D341Med (cell line): ENCODE measurements at places on chromosomes 4 and X.

GRCh38 chrX:98717970-98718369, 1692.1 kb downstream of the PCDH19 start:
- DNase-seq = no peak

DNA sequence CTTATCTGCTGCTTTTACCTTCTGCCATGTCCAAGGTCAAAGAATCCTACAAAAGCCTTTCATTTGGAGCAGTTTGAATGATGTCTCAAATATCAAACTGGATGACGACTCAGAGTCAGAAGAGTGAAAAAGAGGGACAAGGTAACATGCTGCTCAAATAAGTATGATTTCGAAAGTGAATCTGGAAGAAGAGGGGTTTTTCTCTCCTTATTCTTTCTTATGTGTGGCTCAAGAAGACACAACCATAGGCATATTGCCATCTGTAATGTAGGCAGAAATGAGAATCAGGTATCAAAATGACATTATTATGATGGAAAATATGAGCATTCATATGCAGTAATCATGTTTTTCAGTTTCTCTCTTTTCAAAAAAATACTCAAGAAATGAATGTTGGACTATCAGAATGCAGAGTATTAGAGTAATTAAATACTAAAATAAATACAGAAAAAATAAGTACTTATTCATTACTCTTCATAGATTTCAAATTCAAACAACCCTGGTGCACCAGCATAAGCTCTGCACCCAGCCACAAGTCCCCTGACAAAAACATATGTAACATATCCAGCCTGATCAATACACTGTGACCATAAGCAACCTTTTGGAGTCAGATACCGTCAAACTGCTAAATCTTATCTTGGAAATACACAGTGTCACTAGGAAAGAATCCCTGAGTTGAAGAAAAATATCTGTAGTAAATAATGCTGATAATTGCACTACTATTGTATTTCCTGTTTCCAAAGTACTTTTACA, 468.6 kb downstream of the INPP4B start:
- DNase-seq = no peak

GRCh38 chrX:12955882-12956703, 18.8 kb upstream of the TMSB4X start:
- no peak for DNase-seq

DNA sequence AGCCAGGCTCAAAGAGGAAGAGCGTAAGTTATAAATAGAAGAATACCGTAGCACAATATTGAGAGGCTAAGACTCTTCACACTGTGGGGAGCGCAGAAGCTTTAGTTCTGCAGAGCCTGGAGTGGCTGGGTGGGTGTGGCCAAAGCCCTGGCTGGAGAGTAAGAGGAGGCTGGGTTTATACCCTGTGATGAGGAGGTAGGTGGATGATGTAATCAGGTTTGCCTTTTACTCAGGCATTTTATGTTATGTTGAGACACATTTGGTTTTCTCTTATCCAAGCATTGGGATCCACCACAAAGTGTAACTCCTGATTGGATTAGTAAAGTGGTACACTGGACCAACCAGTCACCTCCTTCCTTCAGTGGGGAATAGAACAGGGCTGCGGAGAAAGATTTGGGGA, 13.9 kb downstream of the CDS1 start:
- DNase-seq = no peak

DNA sequence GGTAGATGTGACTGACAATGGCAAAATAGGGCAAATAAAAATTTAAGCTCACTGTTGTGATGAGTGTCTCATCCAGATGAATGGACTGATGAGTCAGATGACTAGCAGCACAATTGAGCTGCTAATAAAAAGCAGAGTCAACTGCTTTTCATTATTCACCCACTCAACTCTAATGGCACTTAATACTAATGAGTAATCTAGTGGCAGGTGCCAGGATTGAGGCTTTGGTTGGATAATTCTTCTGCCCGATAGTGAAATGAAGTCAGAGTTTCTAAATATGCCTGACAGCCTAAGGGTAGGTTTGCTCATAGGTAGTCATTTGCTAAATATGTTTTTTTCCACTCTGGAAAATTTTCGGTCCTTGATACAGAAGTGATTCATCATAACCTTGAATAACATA, 10.4 kb downstream of the OGT start:
- DNase-seq = peak; percentile 31

GRCh38 chrX:153970357-153971123, 1.1 kb downstream of the HCFC1 start:
- peak; percentile 62 for DNase-seq

- no peak for DNase-seq
Observed at GRCh38 chr4:28373601-28374000, 1513.0 kb downstream of the STIM2 start.

- DNase-seq = no peak
Observed at GRCh38 chr4:168496834-168497233, at the start of gene PALLD. TSS of gene PALLD (plus strand) at chr4:168497052.

DNA sequence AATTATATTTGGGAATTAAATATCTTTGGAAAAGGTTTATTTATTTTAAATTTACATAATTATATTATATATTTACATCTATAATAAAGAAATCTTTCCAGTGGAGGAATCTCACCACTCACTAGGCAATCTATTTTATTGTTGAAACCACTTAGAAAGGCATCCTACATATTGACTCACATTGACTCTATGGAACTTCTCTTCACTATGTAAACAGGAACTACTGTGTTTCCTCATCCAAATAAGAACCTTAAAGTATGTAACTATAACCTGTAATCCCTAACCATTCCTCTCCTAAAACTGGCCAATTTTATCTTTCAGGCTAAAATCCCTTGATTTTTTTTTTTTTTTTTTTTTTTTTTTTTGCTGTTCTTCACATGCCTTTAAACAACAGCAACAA, 268.7 kb downstream of the MAPK10 start:
- DNase-seq = no peak

- no peak for DNase-seq
Observed at GRCh38 chr4:130812117-130812765, 1716.3 kb downstream of the C4orf33 start.

DNA sequence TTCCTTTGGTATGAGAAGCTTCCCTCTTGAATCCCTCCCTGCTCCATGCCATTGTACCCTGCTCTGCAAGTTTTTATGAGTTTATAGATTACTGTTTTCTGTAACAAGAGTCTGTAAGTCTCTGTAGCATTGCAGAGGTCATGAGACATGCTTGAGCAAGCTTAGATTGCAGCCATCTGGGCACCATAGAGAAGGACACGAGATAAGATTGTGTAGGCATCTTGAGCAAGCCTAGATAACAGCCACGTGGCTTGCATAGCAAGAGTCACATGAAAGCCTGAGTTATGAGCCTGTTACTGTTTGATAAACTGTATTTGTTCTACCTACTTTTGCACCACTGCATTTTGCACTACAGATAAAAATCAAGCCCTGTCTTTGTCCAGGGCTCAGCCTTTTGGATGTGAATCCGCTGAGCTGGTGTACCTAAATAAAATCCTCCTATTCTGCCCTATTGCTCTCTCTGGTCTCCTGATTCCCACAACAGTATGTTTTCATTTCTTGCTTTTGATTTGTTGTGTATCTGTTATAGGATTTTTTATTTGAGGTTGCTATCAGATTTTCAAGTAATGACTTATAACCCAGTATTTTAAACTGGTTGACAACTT, 127.4 kb upstream of the ANKRD50 start:
- no peak for DNase-seq

DNA sequence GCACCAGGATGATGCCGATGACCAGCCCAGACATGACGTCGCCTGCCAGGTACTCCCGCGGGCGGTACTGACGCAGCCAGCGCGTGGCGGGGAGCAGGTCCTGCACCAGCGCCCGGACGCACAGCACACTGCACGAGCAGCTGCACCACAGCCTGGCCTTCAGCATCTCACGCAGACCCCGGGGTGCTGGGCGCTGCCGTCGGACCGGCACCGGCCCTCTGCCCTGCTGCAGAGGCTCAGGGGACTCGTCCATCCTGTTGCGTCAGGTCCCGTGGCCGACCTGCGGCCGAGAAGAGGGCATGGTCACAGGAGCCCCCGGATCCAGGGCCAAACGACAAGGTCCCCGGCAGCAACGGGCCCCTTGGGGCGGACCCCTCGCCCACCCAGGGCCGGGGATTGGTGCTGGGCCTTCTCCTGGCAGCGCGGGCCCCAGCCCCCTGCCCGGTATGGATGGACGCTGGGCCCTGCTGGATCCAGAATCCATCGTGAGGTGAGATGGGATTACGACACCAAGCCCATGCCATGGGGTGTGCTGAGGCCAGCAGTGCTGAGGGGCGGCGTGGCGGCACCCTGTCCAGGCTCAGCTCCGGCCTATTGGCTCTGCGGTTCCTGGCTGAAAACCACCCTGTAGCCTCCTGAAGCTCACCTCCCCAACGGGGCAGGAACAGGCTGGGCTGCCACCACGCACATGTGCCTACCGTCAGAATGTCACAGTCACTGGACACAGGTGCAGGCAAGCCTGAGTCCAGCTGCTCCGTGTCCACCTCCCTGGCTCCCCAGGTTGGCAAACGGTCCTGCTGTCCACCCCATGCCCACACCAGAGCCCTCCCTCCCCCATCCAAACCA, 1.5 kb downstream of the SLC26A1 start:
- DNase-seq = no peak

DNA sequence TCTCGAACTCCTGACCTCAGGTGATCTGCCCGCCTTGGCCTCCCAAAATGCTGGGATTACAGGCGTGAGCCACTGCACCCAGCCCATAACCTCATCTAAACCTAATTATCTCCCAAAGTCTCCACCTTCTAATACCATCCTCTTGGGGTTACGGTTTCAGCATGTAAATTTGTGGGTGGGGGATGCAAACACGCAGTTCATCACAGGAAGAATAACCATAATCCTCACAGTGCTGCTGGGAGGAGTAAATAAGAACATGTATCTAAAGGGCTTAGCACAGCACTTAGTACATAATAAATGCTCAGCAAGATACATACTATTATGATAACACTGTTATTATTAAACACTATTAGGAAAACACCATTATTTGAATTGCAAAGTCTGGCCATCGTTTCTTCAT, 116.4 kb downstream of the CORIN start:
- no peak for DNase-seq

GRCh38 chrX:153734871-153735270, 10.2 kb downstream of the ABCD1 start:
- DNase-seq = no peak

DNA sequence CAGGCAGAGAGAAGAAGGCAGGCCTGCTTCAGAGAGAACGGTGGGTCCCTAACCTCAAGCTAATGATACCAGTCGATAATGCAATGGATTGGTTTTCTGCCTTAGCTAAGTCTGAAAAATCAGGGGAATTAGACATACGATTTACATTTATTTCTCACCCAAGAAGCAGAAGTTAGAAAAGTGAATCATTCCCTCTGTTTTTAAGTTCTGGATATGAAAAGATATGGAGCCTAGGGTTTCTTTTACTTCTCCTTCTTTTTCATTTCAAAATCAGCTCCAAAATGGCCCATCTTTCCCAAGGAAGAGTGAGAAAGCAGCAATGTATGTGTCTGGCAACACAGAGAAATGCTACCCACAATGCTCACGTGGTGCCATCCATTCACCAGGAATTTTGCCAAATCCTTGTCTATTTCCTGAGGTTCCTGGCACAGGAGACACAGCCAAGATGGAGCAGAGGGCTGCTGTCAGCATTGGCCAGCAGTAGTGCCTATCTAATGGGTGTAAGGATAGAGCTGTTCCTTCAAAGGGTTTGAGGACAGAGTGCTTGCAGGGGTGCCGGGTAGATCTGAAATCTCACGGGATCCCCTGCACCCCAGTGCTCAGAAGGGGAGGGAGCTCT, 231.5 kb downstream of the MAML3 start:
- no peak for DNase-seq

GRCh38 chr4:125459531-125459930, 144.8 kb downstream of the FAT4 start:
- no peak for DNase-seq

DNA sequence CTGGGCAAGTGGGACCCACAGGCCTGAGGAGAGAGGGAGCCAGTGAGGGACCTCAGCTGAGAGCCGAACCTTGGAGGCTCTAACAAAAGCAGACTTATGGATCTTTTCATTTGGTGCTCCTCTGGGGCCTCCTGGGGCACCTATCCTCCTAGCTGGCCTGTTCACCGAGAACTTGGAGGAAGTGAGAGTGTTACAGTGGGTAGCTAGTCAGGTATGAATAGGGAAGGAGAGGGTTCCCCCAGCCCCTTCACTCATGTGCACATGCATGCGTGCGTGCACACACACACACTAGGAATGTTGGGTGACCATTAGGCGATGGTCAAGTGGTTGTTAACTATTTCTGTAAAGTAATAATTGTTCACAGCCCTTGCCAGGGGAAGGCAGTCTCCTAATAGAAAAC, 18.6 kb upstream of the TMEM185A start:
- no peak for DNase-seq

DNA sequence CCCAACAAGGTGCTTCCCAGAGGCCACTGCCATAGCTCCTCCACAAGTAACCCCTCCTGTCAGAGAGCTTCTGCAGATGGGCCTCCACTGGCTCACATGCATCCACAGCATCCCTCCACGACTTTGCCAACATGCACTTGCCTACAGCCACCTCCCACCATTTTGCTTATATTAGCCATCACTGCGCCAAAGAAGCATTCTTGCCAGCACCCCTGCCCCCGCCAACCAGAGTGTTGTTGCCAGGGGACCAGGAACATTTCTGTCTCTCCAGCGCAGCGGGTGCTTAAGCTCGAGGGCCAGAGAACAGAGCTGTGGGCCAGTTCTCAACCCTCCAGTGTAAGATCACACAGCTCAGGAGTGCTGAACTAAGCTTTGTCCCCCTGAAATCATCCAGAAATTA, 517.6 kb downstream of the PABPC4L start:
- no peak for DNase-seq

GRCh38 chr4:184801781-184802696, 23.7 kb downstream of the ACSL1 start:
- DNase-seq = no peak

DNA sequence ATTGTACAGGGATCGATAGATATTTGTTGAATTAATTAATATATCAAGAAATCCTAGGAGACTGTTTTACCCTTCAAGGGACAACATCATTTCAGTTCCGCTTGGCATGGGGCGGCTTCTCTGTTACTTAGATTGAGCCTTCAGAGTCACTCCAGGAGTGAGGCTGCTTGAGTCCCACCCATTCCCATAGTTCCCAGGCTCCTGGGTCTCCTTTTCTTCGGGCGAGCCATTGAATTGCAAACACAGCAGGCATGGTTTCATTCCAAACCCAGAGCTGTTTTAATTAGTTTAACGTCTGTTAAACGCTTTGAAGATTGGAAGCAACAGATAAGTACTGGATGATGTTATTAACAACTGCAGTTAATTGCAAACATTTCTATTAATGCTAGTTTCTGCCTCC, 571 bp upstream of the EDA start:
- no peak for DNase-seq

GRCh38 chr4:153466949-153467896, 1.1 kb downstream of the TMEM131L start:
- DNase-seq = peak; percentile 63

- no peak for DNase-seq
Observed at GRCh38 chr4:151142758-151143157, 43.3 kb downstream of the RPS3A start.

GRCh38 chr4:71184195-71184781, 154.5 kb upstream of the SLC4A4 start:
- DNase-seq = peak; percentile 51

DNA sequence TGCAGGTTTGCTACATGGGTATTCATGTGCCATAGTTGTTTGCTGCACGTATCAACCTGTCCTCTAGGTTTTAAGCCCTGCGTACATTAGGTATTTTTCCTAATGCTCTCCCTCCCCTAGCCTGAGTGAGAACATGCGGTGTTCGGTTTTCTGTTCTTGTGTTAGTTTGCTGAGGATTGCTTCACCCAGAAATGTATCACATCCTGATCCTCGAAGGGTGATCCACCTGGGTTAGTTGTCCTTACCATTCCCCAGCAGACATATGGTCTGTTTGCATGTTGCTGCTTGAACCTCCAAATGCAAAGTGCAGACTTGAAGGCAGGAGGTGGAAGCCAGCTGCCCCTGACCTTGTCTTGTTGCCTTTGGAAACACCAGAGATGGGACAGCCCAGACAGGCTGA, 161.5 kb upstream of the WDR1 start:
- no peak for DNase-seq
